ENCODE measurements at places on chromosomes 3 and 15.

DNA sequence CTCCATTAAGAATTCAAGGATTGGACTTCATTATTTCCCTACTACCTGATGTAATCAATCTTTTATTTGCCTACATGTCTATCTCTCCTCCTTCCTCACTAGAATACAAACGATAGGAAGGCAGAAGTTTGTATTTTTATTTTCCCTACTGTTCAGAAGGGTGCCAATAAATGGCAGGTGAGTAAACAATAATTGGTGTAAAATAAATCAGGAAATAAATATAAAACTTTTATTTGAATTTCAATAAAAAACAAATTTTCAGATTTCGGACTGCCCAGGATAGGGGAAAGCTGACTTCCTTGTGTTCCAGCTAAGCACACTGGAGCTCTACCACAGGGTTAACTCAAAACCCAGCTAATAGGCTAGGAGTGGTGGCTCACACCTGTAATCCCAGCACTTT lies 636.3 kb upstream of the BCHE start:
- no peak for DNase-seq

DNA sequence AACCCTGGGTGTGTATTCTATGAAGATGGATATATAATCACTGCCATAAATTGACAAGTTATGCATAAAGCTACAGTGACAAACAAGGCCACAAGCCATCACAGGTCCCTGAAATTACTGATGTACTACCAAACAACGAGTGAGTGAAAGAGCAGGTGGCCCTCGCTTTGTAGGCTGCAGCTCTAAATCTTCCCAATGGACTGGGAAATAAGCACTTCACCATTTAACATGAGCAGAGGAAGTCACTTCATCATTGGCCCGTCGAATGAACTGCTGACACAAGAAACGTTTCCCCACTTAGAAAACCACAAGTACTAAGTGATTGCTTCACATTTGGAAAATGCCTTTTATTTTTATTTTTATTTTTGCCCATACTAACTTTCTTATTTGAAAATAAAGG lies 218.0 kb downstream of the ZNF385D start:
- DNase-seq, result no peak

GRCh38 chr3:116190095-116190494 lies 255.2 kb downstream of the LSAMP start:
- DNase-seq, result no peak

GRCh38 chr3:31521468-31521867 lies 11.3 kb upstream of the STT3B start:
- no peak for DNase-seq
